ENCODE measurements at places on chromosomes 12 and 14.

GRCh38 chr14:92109490-92109889 lies 3.1 kb upstream of the ATXN3 start:
- no peak for DNase-seq

- DNase-seq = no peak
Measured at GRCh38 chr14:94313991-94314655, 9.0 kb downstream of the SERPINA6 start.

DNA sequence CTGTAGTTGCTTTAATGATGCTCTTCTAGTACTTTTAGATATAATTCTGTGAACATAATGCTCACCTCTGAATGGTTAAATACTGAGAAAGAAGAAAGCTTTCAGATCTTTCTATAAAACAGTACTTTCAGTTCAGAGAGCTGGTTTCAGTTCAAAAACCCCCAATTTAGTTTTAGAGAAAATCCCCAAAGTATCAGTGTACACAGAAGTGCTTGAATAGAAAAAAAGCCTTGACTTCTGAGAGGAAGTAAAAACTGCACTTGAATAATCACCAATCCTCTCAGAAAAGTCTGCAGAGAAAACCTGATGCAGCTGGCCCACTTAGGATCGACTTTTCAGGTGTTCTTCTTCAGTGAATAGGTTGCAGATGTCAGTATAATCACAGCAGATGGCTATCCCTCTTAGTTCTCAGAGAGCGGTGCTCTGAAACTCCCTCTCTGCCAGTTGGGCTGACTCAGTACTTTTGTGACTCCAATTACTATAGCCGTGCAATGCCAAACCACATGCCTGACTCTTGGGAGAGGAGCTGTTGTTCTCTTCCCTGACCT lies 616.3 kb downstream of the LRFN5 start:
- DNase-seq = no peak

DNA sequence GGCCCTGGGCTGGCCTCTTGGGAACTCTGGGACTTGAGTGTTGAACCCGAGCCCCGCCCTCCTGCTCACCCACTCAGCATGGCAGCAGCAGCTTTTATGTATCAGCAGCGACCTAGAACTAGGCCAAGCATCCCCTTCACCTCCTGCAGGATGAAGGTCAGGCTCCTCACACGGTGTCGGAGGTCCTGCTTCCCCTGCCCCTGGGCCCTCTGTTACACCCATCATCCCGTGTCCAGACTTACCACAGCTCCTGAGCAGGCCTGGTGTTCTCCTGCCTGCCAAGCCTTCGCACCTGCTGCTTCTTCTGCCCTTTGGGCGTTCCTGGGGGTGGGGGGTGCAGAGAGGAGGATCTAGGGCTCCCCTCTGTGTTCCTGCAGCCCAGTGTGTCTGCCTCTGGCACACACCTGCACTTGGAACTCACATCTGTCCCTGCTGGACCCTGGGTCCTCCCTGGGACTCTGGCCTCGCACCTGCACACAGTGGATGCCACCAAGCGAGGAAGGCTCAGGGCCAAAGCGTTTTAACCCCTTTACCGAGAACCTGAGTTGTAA lies 80.3 kb downstream of the PAPOLA start:
- DNase-seq = no peak

DNA sequence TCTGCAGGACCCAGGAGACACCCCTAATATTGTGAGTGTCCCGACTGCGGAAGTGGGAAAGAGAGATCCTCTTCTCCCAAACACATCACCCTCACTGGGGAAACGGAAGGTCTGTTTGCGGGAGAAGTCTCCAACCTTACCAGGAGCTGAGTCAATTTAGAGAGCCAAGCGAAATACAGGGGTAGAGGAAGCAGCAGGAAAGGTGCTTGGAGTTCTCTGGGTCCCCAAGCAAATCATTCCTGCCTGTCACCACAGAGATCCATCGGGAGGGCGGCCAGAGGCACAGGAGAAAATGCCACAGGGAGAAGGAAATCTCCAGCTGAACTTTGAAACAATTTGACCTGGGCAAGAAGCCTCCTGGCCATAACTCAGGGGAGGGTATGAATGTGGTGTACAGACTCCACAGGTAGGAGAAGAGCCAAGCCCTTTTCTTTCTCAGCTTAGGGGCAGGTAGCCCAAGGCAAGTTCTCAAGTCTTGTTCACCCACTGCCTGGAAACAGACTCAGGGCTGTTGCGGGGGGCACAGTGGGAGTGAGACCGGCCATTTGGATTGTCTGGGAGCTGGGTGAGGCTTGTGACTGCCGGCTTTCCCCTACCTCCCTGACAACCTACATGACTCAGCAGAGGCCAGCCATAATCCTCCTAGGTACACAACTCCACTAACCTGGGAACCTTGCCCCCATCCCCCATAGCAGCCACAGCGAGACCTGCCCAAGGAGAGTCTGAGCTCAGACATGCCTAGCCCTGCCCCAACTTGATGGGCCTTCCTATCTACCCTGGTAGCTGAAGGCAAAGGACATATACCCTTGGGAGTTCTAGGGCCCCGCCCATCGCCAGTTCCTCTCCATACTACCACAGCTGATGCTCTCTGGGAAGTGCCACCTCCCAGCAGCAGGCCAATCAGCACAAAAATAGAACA lies 211.9 kb upstream of the ARHGAP5 start:
- DNase-seq = no peak

DNA sequence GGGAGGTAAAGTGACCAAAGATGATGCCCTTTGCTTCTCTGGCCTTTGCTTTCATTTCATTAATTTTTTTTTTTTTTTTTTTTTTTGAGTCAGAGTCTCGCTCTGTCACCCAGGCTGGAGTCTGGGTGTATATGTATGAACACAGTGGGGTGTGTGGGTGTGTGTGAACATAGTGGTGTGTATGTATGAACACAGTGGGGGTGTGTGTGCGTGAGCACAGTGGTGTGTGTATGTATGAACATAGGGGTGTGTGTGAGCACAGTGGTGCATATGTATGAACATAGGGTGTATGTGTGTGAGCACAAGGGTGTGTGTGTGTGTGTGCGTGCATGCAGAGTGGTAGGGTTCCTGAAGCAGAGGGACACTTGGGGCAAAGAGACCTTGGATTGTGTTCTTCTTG lies 9.6 kb downstream of the KLC1 start:
- no peak for DNase-seq

DNA sequence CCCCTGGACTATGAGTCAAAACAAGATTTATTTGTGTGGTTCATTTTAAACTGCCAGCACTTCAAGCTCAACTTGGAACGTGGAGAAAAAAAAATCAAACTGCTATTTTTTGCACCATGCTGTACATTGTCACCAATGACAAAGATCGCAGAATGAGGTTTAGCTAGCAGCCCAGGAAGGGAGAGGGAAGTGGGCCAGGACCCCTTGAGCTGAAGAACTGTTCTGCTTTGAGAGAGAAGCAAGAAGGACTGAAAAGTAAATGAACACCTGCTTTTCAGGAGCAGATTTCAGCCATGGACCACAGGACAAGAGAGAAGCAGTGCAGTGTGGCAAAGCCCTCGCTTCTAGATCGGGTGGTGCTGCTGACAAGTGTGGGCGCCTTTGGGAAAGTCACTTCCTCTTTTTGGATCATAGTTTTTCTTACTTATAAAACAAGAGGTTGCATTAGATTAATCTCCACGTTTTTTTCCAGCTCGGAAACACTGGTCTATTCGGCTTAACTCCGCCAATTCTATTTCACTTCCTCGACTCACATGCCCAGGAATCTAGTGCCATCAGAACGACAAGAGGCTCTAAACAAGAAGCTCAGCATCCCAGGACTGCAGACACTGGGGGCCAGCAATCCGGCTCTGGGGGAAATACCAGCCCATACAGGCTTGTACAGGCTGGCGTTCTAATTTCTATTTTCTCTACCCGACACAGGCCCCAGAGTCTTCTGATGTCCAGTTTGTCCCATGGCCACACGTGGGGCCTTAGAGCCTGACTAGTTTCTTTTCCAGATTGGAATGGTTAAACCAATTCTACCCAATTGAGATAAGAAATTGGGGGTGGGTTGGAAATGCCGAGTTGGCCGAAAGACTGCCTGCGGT lies 129.9 kb downstream of the CRACR2A start:
- no peak for DNase-seq

- DNase-seq = no peak
Measured at GRCh38 chr12:64072916-64073575, 149.1 kb downstream of the KICS2 start.

DNA sequence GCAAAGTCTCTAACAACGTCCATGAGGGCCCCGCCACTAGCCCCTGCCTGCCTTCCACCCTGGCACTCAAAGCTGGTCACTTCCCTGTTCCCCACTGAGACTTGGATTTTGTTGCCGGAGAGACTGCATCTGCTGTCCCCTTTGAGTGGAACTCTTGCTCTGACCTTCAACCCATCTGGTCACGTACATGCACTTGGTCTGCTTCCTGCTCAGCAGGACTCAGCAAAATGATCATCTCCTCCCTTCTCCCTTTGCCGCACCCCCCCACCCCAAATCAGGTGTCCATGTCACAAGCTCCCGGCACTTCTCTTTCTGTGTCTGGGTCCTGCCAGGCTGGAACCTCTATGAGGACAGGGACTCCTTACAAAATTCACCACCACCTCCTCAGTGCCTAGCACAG lies 180.9 kb downstream of the CHST11 start:
- DNase-seq = no peak

DNA sequence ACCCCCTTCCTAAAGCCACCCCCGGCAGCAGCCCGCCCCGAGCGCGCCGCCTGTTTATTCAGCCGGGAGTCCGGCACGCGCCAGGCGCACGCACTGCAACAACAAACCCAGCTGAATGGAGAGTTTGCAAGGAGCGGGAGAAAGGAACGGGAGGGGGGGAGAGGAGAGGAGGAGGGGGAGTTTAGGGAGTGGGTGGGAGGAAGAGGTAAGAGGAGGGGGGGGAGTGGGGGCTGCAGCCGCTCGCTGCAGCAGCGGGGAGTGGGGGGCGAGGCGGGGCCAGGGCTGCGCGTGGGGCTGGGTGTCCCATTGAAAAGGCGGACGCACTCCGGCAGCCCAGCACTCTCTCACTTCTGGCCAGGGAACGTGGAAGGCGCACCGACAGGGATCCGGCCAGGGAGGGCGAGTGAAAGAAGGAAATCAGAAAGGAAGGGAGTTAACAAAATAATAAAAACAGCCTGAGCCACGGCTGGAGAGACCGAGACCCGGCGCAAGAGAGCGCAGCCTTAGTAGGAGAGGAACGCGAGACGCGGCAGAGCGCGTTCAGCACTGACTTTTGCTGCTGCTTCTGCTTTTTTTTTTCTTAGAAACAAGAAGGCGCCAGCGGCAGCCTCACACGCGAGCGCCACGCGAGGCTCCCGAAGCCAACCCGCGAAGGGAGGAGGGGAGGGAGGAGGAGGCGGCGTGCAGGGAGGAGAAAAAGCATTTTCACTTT lies at the start of gene ASCL1:
Gene ASCL1 (plus strand): TSS at position 336 of the 712 bp plus-strand sequence. CDS start 571 bp downstream, outside the sequence.
- no peak for DNase-seq

GRCh38 chr12:1533205-1533601 lies 61.2 kb downstream of the FBXL14 start:
- DNase-seq = peak; percentile 51

DNA sequence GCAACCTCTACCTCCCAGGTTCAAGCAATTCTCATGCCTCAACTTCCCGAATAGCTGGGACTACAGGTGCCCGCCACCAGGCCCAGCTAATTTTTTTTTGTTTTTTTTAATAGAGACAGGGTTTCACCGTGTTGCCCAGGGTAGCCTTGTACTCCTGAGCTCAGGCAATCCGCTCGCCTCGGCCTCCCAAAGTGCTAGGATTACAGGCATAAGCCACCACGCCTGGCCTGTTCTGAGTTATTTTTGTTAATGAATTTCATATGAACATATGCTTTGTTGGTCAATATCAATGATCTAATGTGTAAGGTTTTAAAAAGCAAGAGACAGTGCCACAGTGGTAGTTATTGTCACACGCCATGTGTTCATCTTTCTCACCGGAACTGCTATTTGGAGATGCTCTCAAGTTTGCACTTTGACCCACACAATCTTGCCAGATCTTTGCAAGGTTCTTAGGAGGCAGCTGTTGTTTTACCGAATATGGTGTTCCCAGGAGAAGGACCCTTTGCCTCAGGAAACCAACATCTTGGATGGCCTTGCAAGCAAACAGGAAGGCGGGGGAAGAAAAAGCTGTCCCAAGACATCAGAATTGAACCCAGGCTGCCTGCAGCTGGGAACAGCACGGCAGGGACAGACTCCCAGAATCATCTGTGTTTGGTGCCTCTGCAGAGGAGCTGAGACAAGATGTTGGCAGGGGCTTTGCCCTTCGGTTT lies 30.0 kb downstream of the GALNT16 start:
- DNase-seq = no peak

- no peak for DNase-seq
Measured at GRCh38 chr14:49017447-49017846, 568.7 kb downstream of the RPS29 start.

- no peak for DNase-seq
Measured at GRCh38 chr12:92601176-92601575, 101.6 kb upstream of the PLEKHG7 start.

DNA sequence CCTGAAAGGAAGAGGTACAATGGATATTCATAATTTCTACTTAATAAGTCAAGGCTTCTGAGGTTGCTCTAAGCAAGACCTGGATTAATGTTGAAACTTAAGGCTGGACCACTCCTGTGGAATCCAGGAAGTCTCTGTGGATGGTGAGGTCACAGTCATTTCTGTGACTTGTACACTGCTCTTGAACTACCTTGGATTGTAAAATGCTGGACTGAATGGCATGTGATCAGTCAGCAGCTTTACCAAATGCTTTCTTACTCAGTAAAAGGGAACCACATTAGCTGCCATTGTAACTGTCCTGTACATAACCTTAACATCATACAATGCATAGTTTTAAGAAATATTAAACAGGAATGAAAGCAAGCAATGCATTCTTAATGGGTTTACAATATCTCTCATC lies 182.9 kb downstream of the NOVA1 start:
- DNase-seq = no peak

- no peak for DNase-seq
Measured at GRCh38 chr12:108525681-108526080, 10.6 kb downstream of the FICD start.

DNA sequence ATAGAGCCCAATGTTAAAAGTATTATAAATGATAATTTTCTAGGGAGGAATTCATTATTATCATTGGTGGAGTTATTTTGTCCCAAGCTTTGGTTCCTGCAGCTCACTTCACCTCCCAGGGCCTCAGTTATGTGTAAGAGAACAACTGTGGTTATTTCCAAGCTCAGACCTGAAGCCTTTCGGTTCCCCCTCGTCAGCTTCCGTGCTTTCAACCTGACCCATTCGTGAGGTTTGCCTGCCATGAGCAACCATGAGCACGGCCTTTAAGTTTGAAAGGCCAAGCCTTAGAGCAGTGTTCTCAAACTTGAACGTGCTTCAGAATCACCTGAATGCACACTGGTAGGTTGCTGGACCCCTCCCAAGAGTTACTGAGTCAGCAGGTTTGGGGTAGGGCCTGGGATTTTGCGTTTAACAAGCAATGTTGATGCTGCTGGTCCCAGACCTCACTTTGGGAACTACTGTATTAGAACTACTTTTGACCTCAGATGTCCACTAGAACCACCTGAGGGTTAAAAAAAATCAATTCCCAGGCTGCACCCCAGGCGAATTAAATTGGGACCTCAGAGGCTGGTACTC lies 133.0 kb upstream of the PRMT8 start:
- no peak for DNase-seq

DNA sequence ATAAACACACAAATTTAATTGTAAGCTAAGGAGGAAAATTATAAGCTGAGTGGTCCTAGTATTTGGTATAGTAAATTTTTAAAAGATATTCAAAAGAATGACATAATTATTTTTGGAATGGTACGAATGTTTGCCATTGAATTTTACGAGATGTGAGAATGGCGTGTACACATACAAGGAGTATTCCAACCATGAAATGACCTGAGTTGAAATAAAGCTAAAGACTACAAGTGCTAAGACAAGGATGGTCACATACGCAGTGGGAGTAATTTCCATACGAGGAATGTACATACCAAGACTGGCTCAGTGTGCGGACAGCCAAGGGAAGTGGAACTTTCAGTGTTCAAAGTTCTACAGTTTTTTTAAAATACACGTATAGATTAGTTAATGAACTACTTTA lies 21.1 kb upstream of the ETV6 start:
- no peak for DNase-seq

All from AML-193 (cell line).